Activated naive CD8-positive, alpha-beta T cell treated with anti-CD3 and anti-CD28 coated beads, Interleukin-2, amount 10 ng/mL, durations not matched to agents 7 days and 5 days (primary cell): ENCODE measurements at places on chromosomes 1 and 21. TPM values are rescaled to one million over a fixed set of nuclear protein-coding genes. Genes with fewer than 3 reads are reported as not detected.

DNA sequence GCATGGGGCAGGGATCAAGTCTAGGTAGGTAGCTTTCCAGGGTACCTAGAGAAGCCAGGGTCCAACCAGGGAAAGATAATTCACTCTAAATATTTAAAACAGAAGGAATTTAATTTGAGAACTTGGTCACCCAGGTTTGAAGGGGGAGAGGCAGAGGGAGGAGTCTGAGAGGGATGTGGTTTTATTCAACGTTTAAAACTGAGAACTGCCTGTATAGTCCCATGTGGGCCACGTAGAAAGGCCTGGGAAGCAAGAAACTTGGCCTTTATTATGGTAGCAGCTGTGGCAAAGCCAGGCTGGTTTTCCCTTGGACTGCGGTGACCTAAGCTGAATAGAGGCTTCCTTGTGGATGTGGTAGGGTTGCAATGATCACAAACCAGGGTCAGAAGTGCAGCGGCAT, 42.0 kb upstream of the DUSP10 start:
- H3K36me3 ChIP-seq, result peaks cover 9% of the 10 kb centered on the region
- peaks cover 53% of the 10 kb centered on the region for H3K4me1 ChIP-seq
- H3K4me3 ChIP-seq, result peak overlapping the region; percentile 77
- H3K27ac ChIP-seq, result peak overlapping the region; percentile 73
- DNase-seq, result no peak

DNA sequence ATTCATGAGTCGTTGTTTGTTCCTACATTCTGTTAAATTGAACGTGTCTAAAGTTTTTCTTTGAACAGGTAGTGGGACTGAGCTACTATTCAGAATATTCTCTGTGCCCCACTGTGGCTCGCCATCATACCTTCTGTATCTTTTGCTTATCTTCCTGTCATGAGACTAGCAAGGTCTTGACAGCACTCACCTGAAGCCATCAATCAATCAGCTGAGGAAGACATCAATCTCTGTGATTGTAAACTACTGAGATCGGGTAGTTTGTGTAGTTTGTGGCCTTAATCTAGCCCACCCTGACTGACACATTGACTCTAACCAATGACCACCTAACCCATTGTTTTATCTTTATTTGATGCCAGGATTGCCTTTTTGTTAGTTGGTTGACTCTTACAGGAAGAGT, 17.7 kb upstream of the RUNX1 start:
- no peak overlapping the region for H3K27ac ChIP-seq
- peaks cover 2% of the 10 kb centered on the region for H3K4me1 ChIP-seq
- DNase-seq, result no peak
- no peaks in the 10 kb centered on the region for H3K27me3 ChIP-seq
- H3K4me3 ChIP-seq, result no peak overlapping the region
- no peaks in the 10 kb centered on the region for H3K36me3 ChIP-seq

- H3K36me3 ChIP-seq, result no peaks in the 10 kb centered on the region
- DNase-seq, result no peak
- peaks cover 3% of the 10 kb centered on the region for H3K4me1 ChIP-seq
- H3K4me3 ChIP-seq, result no peak overlapping the region
Measured at GRCh38 chr1:175319912-175320230, 127.3 kb upstream of the KIAA0040 start.

DNA sequence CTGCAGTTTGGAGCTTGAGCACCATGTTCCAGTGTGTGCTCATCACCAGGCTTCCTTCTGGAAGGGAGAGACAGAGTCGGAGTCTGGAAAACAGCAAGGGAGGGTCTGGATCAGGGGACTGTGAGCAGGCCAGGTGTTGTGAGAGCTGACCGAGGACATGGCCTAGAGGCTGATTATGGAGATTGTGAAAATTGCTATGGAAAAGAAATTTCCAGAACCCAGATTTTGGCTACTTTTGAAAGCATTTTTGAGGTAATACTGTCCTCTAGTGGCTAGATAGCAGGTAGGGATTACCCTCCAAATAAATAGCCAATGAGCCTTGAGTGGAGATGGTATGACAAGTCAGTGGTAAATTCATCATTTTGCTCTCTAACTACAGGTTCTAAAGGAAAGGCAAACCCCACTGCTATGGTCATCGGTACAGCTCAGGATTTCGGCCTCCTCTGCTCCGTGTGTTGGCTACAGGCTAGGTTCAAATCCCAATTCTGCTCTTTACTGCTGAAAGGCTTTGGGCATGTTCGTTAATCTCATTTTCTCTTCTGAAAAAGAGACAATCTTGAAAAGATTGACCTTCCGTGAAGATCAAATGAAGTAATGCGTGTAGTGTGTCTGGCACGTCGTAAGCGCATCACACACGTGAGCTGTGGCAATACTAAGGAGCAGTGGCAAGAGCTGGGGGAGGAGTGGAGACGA, 1.0 kb upstream of the HAO2 start:
- peaks cover 20% of the 10 kb centered on the region for H3K27me3 ChIP-seq
- H3K4me3 ChIP-seq, result no peak overlapping the region
- no peaks in the 10 kb centered on the region for H3K36me3 ChIP-seq
- DNase-seq, result no peak
- H3K27ac ChIP-seq, result no peak overlapping the region

GRCh38 chr1:48869116-48869893, 92.6 kb upstream of the BEND5 start:
- H3K4me1 ChIP-seq, result no peaks in the 10 kb centered on the region
- no peaks in the 10 kb centered on the region for H3K36me3 ChIP-seq
- no peak overlapping the region for H3K27ac ChIP-seq

- H3K4me1 ChIP-seq, result peaks cover 1% of the 10 kb centered on the region
- no peaks in the 10 kb centered on the region for H3K36me3 ChIP-seq
- no peak for DNase-seq
- H3K27me3 ChIP-seq, result peaks cover 11% of the 10 kb centered on the region
- H3K4me3 ChIP-seq, result no peak overlapping the region
Measured at GRCh38 chr21:42013931-42014330, 3.8 kb upstream of the ZBTB21 start.

DNA sequence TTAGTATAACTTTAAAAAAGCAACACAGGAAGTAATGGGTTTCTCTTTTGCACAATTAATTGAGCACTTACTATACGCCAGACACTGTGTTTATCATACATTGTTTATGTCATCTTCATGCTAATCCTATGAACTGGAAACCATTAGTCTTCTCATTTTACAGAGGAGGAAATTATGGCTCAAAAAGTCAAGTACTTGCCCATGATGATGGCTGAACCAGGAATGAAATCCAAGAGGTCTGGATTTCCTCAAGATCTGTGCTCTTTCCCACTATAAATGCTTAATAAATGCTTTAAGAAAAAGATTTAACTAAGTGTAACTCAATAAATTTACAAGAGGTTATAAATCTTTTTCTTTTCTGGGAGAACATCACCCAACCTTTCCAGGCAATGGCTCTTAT, 303.7 kb upstream of the RRP15 start:
- DNase-seq, result no peak
- H3K27ac ChIP-seq, result no peak overlapping the region
- H3K4me1 ChIP-seq, result no peaks in the 10 kb centered on the region
- H3K4me3 ChIP-seq, result no peak overlapping the region
- no peaks in the 10 kb centered on the region for H3K27me3 ChIP-seq
- no peaks in the 10 kb centered on the region for H3K36me3 ChIP-seq

The OVAAL gene
- not detected for total RNA-seq
